ENCODE measurements at places on chromosomes 12 and 14.

DNA sequence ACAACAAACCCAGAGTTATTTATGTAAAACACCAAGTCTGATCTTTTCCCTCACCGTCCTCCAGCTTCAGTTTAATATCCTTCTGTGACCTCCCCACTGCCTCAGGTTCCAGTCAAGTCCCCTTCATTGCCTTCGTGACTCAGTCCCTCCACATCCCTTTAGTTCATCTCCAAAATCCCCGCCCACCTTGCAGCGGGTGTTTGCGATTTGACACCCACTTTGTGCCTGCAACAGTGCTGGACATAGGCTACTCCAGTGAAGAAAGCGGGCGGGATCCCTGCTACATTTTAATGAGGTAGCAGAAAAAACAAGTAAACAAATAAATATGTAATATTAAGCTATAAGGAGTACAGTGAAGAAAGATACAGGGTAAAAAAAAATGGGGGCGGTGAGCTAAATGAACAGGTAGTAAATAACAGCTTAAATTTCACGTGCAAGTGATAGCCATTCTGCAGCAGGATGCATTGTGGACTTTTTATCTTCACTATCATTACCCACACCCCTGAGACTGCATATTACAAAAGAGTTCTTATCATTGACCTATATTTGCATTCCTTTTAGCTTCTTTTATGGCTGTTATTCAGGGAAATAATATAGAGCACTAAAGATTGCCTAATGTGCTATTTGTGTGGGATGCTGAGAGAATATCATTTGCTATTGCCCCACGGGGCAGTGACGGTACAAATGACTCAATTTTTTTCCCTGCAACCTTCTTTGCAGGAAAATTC, 222.8 kb upstream of the NUDT4 start:
- DNase-seq = peak; percentile 63

- DNase-seq = no peak
Measured at GRCh38 chr12:22408610-22409376, 74.3 kb upstream of the ST8SIA1 start.

DNA sequence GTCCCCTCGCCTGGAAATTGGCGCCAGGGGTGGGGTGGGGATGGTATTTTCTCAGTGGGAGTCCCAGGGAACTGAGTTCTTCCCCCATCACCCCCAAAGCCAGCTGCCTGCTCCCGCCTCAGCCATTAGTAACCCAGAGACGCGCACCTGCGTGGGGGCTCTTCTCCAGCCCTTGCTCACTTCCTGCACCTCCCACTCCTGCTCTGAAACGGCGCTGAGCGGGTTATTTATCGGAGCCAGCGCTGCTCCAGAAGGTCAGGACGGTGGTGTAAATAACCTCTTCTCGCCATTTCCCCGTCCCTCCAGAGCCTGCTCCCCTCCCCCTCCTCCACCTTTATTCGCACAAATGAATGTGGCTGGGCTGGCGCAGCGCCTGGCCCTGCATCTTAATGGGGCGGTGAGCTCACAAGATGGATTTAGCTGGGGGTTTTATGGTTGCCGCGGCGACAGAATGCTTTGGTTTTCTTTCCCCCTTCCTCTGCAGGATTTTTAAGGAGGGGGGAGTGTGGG, 12.2 kb downstream of the GPR84 start:
- no peak for DNase-seq

DNA sequence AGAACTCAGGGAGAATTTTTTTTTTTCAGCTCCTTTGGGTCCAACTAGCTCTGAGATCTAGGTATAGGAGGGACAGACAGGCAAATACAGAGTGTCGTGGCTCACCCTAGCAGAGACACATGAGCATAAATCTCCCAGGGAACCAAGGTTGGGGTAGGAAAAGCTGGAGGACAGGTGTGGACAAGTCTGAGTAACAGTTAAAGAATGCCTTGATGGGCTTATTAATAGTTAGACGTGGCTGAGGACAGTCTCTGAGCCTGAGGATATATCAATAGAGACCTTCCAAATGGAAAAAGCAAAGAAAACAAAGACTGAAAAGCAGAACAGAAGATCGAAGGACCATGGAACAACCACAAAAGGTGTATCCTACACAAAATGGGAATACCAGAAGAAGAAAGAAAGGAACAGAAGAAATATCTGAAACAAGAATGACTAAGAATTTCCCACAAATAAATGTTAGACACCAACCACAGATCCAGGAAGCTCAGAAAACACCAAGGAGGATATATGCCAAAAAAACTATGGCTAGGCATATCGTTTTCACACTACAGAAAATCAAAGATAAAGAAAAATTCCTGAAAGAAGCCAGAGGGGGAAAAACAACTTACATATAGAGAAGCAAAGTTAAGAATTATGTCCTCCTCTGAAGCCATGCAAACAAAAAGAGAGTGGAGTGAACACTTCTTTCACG, 80.9 kb downstream of the PTPRB start:
- DNase-seq = no peak

GRCh38 chr14:87813686-87814085, 179.3 kb downstream of the GALC start:
- no peak for DNase-seq

DNA sequence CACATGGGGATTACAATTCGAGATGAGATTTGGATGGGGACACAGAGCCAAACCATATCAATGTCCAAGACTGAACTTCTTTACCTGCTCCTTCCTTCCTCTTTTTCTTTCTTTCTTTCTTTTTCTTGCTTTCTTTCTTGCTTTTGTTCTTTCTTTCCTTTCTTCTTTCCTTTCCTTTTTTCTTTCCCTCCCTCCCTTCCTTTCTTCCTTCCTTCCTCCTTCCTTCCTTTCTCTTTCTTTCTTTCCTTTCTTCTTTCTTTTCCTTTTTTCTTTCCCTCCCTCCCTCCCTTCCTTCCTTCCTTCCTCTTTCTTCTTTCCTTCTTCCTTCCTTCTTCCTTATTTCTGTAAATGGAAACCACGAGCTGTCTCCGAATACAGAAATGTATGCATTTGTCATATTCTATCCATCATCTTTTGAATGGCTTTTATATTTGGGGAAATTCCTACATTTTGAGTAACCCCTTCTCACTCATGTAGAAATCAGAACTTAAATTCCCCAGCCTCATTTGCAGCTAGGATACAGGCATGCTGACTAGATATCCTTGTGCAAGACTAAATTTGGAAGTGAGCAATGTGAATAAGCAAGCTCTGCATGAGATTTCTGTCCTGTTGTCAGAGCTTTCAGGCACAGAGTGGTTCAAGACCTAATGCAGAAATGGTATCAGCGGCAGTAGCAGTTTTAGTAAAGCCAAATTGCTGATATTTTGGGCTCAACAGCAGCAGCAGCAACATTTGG, 11.5 kb downstream of the GPR33 start:
- no peak for DNase-seq

DNA sequence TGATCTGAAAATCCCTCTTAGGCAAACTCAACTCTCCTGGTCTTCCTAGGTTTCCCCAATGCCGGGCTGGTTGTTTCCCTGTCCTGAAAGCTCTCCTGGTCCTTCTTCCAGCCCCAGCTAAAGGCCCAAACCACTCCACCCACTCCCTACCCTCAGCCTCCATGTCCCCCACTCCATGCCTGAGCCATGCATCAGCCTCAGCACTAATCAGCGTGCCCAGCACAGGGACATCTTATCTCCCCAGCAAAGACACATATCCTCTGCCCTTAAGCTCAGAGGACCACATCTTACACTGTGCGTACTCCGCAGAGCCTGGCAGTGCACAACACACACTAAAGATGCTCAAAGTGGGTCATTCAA, 25.9 kb downstream of the ACTN1 start:
- no peak for DNase-seq

- peak; percentile 14 for DNase-seq
Measured at GRCh38 chr12:78886719-78887407, 22.3 kb downstream of the SYT1 start.

GRCh38 chr12:24230061-24230701, 280.7 kb upstream of the SOX5 start:
- DNase-seq = no peak

DNA sequence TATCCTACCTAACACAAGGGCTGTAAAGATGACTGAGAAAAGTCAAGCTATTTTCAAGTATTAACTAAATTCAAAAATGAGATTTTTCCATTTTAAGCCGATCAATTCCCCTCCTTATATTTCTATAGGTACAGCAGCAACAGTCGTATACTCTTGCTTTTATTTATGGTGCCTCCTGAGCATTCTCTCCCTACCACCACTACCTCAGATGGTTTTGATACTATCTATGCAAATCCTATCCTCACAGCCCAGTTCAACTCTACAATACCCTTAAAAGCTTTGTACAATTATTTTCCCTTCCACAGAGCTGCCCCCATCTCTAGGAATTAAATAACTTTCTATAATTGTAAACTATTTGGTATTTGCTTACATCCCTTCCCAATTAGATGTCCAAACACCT, 52.1 kb downstream of the GALC start:
- DNase-seq = no peak

- DNase-seq = no peak
Measured at GRCh38 chr12:97323154-97323553, 139.4 kb upstream of the RMST start.

GRCh38 chr14:38799671-38800070, 303.4 kb downstream of the SEC23A start:
- DNase-seq = no peak

- no peak for DNase-seq
Measured at GRCh38 chr14:47365233-47365632, 310.2 kb downstream of the MDGA2 start.

DNA sequence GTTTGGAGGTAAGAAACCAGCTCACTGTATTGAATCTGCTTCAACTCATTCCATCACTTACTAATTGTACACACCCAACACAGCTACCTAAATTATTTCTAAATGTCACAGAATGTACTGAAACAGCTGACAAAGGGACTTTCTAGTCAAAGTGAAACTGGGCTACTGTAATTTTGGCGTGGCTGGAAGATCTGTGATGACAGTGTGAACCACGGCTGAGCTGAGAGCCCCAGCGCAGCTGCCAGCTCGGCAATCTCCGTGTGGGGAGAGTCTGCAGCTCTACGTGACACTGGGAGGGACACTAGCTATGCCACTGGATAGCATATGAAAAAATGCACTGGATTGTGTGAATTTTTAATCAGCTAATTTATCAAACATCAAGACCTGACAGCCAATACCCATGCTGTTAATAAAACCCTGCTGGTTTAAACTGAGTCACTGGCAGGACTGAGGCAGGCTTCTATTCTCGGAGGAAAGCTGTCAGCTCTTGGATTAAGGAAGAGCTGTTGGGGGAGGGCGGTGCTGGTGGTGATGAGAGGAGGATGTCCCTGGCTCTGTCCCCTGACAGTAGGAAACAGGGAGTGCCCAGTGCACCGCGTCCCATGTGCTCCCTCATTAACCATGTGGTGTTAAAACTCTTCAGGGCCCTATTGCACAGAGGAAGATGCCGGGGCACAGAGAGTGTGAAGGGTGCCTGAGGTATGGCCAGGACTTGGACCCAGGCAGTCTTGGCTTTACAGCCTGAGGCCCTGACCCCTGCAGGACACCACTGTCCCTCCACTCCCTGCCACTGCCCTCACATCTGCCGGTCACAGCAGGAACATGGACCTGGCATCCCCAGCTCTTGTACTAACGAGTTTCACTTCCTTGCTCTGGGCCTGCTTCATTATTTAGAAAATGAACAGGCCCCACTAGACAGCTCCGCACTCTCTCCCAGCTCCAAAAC, 13.3 kb downstream of the SLC15A4 start:
- no peak for DNase-seq

DNA sequence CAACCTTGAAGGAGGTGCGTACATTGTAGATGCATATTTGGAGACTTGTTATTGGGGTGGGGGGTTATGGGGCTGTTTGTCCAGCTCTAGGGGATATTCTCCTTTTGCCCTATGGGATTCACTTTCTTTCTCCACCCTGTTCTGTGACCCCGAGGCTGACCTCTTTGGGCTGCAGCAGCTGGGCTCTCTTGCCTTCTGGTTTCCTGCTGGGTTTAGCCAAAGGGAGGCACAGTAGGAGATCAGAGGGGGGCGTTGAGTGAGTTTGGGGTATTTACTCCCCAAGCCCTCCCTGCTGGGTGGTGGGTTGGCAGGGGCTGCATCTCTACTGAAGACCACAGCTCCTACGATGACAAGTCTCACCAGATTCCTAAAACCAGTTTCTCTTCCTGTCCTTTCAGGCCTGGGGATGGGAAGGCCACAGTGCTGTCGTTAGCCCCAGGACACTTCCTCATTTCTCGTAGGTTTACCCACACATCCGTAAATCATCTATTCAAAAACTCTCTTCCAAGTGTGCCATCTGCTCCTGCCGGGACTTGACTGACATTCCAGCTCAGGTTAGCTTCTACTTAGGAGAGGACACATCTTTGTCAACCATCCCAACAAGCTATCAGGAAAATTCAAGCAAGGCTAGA, 127.1 kb downstream of the TMEM30B start:
- no peak for DNase-seq

GRCh38 chr14:53152184-53152886, 788 bp downstream of the DDHD1 start:
- DNase-seq = no peak

DNA sequence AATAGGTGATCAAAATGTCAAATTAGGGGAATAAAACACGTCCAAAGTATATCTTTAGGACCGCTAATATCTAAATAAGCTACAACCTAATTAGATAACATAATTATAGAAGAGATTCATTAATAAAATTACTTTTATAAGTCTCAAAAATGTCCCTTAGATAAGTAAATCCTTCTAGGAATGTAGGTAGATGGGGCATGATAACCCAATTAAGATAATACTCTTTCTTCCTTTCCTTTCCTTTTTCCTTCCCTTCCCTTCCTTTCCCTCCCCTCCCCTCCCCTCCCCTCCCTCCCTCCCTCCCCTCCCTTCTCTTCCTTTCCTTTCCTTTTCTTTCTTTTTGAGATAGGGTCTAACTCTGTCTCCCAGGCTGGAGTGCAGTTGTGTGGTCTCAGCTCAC, 11.0 kb upstream of the SLC2A3 start:
- no peak for DNase-seq

All from NCI-H226 (cell line).